ENCODE measurements at places on chromosomes 1 and 21.

DNA sequence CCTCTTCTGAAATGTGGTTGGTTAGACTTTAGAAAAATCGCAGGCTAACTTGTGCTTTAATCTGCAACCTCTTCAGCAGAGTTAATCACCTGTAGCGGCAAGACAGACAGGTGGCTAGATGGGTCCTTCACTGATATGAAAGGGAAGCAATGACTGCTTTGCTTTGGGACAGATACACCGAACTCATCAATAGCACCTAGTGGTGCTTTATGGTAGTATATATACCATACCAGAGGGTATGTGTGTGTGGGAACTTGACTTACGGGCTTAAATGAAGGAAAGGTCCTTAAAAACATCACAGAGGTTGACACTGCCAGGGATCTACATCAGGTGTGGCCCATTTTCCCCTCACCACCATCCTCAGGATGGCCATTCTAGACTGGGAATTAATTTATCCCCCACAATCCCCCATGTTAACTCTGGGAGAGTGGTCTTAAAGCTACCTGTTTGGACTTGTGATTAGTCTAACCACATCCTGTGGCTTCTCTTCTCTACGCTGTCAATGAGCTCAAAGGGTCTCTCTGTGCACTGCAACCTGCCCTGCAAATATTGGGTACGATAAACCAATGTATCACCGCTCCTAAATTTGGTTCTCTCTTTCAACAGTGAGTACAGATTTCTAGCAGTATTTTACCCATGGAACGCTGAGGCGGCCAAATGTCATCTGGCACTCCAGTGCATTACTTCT lies 162.7 kb downstream of the SIPA1L2 start:
- no peak for ATAC-seq

DNA sequence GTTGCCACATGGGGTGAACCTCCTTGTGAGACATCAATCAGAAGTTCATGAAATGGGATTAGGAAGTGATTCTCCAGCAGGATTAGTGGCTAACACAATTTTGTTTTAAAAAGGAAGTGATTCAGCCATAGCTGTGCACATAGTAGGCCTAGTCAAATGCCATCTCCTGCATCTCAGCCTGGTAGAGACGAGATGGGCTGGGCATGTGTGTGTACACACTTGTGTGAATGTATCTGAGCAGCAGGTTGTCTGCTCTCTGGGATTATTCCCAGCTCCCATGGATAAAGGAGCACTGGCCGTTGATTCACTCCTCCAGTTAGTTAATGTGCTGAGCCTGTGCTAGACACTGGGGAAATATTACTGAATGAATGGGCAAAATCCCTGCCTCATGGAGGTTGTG lies 2.0 kb downstream of the FOXE3 start:
- no peak for ATAC-seq

- no peak for ATAC-seq
Observed at GRCh38 chr1:7280347-7280960, 490.6 kb upstream of the VAMP3 start.

DNA sequence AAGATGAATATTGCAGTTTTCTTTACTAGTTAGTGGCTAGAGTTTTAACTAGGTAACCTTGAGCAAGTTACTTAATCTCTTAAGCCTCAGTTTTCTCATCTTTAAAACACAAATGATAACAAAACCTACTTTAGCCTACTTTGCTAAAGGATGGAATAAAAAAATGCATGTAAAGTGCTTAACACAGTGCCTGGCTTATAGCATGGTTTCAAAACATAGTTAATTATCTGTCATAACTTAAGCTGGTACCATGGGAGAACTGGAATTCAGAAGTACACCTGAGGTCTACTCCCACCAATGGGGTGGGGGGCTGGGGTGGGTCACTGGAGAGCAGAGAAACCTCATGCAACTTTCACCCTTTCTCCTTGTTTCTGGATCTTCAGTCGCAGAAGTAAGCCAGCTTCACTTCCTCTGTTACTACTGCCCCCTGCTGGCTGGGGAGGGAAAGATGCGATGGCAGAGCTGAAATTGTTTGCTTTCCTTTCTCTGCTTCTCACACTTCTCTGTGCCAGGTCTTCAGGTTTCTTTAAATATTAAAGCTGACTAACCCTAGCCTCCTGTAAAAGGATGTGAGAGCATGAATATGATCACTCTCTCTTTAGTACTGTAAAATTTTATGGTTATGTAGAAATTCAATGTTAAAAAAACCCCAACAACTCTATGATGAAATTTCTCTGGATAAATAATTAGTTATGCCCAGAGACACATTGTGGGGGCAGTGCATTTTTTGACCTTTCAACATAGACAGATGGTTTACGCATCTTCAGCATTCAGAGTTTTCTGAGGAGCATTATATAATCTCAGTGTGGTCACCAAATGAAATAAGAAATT lies 324.2 kb downstream of the HLX start:
- no peak for ATAC-seq

DNA sequence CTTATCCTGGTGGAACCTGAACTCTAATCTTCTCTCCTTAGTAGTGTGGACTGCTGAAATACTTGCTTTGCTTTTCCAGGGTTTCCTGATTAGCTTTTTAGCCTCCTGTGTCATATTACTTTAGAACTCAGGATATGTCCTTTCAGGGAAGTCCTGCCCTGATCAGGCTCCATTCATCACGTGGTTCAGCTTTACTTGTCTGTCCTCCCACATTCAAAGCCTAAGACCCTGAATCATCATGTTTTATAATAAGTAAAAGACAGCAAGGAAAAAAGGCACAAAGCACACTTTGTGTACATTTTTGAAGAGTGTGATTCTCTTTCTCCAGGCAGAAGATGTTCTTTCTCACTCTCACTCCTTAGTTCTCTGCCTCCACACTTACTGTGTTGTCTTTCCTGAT lies 70.6 kb downstream of the PATJ start:
- ATAC-seq, result no peak

DNA sequence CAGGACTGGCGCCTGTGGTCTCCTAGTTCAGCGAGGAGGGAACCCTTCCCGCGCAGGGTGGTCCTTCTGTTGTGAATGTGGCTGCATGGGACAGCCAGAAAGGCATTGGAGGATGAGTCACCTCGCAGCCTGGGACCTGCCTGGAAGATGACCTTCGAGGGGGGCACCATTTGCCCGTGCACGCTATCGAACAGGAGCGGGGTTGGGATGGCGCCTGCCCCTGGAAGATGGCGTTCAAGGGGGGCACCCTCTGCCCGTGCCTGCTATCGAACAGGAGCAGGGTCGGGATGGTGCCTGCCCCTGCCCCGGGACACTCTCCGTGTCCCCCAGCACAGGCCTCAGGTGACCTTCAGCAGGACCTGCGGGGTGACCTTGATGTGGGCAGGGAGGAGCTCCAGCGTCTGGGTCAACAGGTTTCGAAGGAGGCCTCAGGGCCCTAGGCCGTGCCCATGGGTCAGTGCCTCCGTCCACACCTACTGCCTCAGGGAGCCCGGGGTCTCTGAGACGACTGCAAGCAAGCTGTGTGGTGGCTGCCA lies 1.7 kb upstream of the ACTRT2 start:
- ATAC-seq, result no peak

DNA sequence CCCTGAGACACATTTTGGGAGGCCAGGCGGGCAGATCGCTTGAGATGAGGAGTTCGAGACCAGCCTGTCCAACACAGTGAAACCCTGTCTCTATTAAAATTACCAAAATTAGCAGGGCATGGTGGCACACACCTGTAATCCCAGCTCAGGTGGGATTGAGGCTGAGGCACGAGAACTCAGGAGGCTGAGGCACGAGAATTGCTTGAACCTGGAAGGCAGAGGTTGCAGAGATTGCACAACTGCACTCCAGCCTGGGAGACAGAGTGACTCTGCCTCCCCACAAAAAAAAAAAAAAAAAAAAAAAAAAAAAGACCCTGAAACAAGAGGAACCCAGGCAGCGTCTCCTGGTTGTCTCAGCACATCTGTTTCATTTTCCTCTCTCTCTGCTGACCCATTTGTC lies 24.2 kb downstream of the PGM1 start:
- ATAC-seq, result no peak
